AG20443 (cell line): ENCODE measurements at places on chromosomes 7 and 10.

- no peak for DNase-seq
Observed at GRCh38 chr7:39888171-39888853, 61.7 kb upstream of the CDK13 start.

DNA sequence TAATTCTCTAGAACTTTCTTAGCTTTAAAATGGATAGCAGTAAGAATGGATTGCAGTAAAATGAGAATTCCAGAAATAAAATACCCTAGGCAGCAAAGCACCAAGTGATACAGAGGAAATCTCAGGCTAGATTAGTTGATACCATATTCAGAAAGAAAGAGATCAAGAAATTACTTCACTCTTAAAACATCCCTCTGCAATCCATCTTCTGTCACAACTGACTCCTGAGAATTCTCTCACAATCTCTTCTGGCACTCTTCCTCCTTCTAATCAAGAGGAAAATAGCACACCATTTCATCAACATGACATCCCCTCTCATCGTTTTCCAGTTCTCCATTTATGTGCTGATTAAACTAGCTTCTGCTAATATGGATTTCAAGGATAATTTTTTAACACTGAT, 42.2 kb upstream of the LAMB1 start:
- DNase-seq: peak; percentile 22

DNA sequence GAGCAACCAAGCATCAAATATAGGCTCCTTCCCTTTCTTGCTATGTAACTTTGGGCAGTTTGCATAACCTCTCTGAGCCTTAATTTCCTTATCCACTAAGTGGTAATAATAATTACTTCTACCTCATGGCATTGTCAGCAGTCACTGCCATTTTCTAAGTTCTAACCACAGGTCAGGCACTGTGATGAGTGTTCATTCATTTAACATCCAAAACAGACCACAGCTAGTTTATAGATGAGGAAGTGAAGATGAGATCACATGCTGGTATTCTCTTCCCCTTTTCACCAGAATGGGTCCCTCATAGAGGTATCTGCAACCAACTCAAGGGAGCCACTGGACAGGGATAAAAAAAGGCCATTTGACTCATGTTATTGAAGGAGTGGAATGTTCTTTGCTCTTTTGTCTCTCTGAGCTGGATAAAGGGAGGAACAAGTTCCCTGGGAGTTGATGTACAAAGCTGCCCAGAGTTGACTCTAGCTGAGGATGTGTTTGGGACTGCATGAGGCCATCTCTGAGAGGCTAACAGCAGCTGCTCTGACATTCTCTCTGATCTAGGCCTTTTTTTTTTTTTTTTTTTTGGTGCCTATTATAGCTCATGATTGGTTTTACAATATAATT, 65.0 kb downstream of the DNAJC12 start:
- DNase-seq: no peak

DNA sequence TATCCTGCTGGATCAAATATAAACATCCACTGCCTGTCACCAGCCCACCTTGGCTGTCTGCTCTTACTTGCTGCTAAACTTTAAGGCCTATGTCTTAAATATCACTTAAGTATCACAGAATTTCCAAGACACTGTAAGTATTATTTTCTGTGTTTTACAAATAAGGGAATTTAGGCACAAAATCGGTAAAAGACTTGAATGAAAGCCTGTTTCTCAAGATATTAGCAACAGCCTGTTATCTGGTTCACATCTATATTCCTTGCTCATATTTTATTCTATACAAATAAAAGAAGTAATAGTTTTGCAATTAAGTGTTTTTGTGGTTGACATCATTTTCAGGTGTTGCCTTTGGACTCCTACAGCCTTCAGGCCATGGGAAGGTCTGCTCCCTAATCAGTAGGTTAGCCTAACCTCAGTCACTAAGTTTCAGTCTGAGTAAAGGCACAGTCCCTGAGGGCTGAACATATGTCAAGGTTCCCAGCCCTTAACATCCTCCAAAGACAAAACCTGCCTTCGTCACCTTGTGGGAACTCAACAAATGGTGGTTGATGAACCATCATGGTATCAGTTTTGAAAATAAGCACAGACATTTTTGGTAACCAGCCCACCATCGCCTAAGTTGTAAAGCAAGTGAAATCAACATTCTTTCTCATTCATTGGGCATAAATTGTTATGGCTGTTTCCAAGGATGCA, 127.1 kb downstream of the CREB5 start:
- DNase-seq: no peak

- DNase-seq: peak; percentile 7
Observed at GRCh38 chr10:46216003-46216634, 70.7 kb upstream of the ANTXRL start.

- no peak for DNase-seq
Observed at GRCh38 chr7:49776994-49777393, 3.6 kb downstream of the VWC2 start.

DNA sequence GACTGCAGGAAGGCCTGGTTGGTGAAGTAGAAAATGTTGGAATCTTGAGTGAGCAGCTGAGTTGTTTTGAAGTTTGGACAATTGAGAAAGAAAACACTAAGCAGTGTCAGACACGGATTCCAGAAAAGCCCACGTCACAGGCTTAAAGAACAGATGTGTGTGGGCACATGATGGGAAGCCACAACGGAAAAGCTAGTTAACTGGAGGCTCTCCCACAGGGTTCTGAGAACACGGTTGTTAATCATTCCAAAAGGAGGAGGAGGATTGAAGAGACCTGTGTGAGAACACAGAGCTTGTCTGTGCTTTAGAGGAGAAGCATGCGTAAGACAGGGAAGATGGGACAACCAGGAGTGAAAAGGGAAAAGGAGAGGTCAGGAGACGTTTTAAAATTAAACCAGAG, 42.6 kb downstream of the SHH start:
- peak; percentile 84 for DNase-seq

- DNase-seq: peak; percentile 91
Observed at GRCh38 chr7:2109936-2110609, 122.7 kb downstream of the MAD1L1 start.

DNA sequence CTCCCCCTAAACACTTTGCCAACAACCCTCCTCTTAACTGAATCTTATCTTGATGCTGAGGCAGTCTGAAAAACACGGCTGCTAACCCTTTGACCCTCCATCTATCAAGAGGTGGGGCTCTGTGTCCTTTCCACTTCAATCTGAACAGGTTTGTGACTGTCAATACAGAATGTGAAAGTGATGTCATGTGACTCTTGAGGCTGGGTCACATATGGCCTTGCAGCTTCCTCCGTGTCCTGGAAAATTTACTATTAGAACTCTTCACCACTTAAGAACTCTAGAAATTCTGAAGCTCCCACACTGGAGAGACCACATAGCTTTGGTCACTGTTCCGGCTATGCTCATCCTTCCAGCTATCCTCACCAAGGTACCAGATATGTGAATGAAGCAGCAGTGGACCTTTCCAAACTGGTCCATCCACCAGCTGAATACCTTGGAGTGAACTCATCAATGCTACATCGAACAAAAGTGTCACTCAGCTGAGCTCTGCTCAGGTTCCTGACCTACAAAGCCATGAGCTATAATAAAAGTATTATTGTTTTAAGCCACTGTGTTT, 30.7 kb upstream of the ASAH2 start:
- no peak for DNase-seq

DNA sequence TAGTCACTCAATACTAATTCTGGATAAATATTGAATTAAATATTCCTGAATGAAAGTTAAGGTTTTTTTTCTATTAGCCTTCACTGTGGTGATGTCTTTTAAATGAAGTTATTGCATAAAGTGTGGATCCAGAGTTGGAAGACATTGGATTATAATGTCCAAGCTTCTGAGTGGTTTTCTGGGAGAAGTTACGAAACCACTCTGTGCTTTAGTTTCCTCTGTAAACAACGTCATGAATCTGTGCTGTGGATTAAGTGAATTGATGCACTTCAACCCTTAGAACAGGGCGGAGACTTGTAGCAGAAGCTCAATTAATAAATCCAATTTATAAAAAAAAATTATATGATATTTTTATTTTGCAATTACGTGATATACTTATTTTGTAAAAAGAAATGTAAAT, 271.7 kb downstream of the BICC1 start:
- DNase-seq: no peak

DNA sequence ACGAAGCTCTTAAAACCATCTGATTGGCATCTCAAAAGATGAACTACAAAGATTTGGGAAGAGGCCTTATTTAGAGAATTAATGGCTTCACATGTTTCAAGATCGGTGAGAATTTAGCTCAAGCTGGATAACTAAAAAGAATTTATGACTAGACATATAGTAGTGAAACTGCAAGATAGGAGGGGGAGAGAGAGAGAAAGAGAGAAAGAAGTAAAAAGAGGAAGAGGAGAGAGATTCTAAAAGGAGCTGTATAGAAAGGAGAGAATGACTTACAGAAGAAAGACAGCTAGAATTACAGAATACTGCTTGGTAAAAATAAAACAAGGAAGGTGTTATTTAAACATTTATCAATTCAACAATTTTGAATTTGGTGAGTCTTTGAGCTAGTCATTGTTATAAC, 592.3 kb downstream of the SH2D4B start:
- DNase-seq: no peak

- DNase-seq: peak; percentile 14
Observed at GRCh38 chr7:90625562-90625961, 29.4 kb downstream of the CDK14 start.

DNA sequence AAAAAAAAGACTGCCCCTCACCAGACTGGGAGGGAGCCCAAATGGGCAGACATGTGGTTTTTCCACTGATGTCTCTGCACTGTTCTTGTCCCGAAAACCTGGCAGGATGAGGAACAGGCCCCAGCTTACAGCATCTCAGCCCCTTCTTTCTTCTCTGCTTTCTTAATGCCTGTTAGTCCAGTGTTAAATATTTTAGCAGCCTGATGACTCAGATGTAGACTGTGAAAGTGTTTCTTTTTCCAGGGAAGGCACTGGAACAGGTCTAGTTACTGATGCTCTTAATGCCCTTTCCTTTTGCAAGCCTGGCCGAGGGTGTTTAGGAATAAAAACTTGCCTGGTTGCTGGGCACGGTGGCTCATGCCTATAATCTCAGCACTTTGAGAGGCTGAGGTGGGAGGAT, 107.7 kb downstream of the TACC2 start:
- DNase-seq: no peak

- DNase-seq: no peak
Observed at GRCh38 chr10:93656155-93656554, 43.8 kb downstream of the PDE6C start.
